Smooth muscle cell of the pulmonary artery (primary cell): ENCODE measurements at places on chromosomes 12 and 14. TPM values are rescaled to one million over a fixed set of nuclear protein-coding genes. Genes with fewer than 3 reads are reported as not detected.

The DBX2 gene
- not detected in 2 replicates for total RNA-seq

The CCDC197 gene
- total RNA-seq = not detected in 2 replicates

The SLC38A4 gene
- 0.39 and 0.56 TPM in 2 replicates for total RNA-seq

The ISM2 gene
- total RNA-seq = 0.52 and 3.2 TPM in 2 replicates

The MLEC gene
- total RNA-seq = 136 and 156 TPM in 2 replicates

The PPM1H gene
- total RNA-seq = 2.5 and 2.9 TPM in 2 replicates

The FGD6 gene
- total RNA-seq = 4.2 and 9.8 TPM in 2 replicates

The EPYC gene
- not detected in 2 replicates for total RNA-seq

The CLSTN3 gene
- 20.5 and 39.0 TPM in 2 replicates for total RNA-seq

The PRB2 gene
- total RNA-seq = not detected in 2 replicates

The ADSS1 gene
- 13.0 and 16.3 TPM in 2 replicates for total RNA-seq

The LPCAT3 gene
- 11.3 and 12.6 TPM in 2 replicates for total RNA-seq

The TMEM63C gene
- under 0.01 and 0.17 TPM in 2 replicates for total RNA-seq

The ZDHHC22 gene
- total RNA-seq = not detected in 2 replicates

The NRL gene
- 0.65 and 0.96 TPM in 2 replicates for total RNA-seq

The KRT78 gene
- not detected in 2 replicates for total RNA-seq

The ITGB7 gene
- 0.40 and 0.52 TPM in 2 replicates for total RNA-seq

The RDH5 gene
- total RNA-seq = 13.8 and 34.9 TPM in 2 replicates

The TRPV4 gene
- 1.3 and 1.4 TPM in 2 replicates for total RNA-seq

The GXYLT1 gene
- 9.0 and 11.7 TPM in 2 replicates for total RNA-seq

The OR4E2 gene
- not detected in 2 replicates for total RNA-seq

The REP15 gene
- 2.4 and 3.2 TPM in 2 replicates for total RNA-seq

The CTSG gene
- not detected in 2 replicates for total RNA-seq

The GSC gene
- total RNA-seq = 0.46 TPM in 1 of 2 replicates, not detected in the other

The STYK1 gene
- 0.53 and 2.3 TPM in 2 replicates for total RNA-seq

The LPAR5 gene
- total RNA-seq = 0.03 TPM in 1 of 2 replicates, not detected in the other

The HELB gene
- 2.2 and 5.0 TPM in 2 replicates for total RNA-seq

The TMEM260 gene
- 14.0 and 17.8 TPM in 2 replicates for total RNA-seq

The SERPINA5 gene
- 0.03 and 0.33 TPM in 2 replicates for total RNA-seq

The SELPLG gene
- 1.8 and 2.7 TPM in 2 replicates for total RNA-seq

The PTPN21 gene
- 16.4 and 16.6 TPM in 2 replicates for total RNA-seq

The RGS6 gene
- total RNA-seq = not detected in 2 replicates

The DNAJC22 gene
- 0.20 and 2.1 TPM in 2 replicates for total RNA-seq

The SRGAP1 gene
- 17.6 and 18.4 TPM in 2 replicates for total RNA-seq

The CLEC2A gene
- total RNA-seq = not detected in 2 replicates

The KRT81 gene
- total RNA-seq = 0.13 and 0.20 TPM in 2 replicates

The C14orf180 gene
- not detected in 2 replicates for total RNA-seq

The SLC17A8 gene
- not detected in 2 replicates for total RNA-seq

The NINJ2 gene
- total RNA-seq = 0.20 and 1.0 TPM in 2 replicates

The P2RX2 gene
- not detected in 2 replicates for total RNA-seq

The ERBB3 gene
- total RNA-seq = 0.10 and 0.52 TPM in 2 replicates

The KRT77 gene
- total RNA-seq = not detected in 2 replicates

The LRTM2 gene
- not detected in 2 replicates for total RNA-seq

The RIMBP2 gene
- total RNA-seq = not detected in 2 replicates

The DPPA3 gene
- not detected in 2 replicates for total RNA-seq

The IL26 gene
- total RNA-seq = 0.13 and 2.0 TPM in 2 replicates

The SAMD15 gene
- total RNA-seq = 1.4 and 1.7 TPM in 2 replicates

The CCDC175 gene
- total RNA-seq = not detected in 2 replicates

The R3HDM2 gene
- total RNA-seq = 27.4 and 33.8 TPM in 2 replicates

The IL31 gene
- not detected in 2 replicates for total RNA-seq
